Stimulated activated CD8-positive, alpha-beta memory T cell treated with anti-CD3 and anti-CD28 coated beads, Interleukin-15, amount 100 ng/mL, for 24 hours (primary cell): ENCODE measurements at places on chromosomes 5 and 9.

DNA sequence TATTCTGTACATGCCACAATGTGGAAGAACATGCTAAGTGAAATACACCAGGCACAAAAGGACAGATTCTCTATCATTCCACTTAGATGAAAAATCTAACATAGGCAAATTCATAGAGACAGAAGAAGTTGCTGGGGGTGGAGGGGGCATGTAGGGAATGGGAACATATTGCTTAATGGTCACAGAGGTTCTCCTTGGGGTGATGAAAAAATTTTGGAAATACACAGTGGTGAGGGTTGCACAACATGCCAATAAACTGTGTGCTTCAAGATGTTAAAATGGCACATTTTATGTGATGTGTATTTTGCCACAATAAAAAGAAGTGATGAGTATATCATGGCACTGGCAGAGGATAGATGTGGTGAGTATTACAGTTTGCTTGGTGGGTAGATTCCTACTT lies 111.9 kb downstream of the SUSD1 start:
- DNase-seq: no peak

GRCh38 chr9:24518545-24518944 lies 27.2 kb downstream of the IZUMO3 start:
- no peak for DNase-seq

DNA sequence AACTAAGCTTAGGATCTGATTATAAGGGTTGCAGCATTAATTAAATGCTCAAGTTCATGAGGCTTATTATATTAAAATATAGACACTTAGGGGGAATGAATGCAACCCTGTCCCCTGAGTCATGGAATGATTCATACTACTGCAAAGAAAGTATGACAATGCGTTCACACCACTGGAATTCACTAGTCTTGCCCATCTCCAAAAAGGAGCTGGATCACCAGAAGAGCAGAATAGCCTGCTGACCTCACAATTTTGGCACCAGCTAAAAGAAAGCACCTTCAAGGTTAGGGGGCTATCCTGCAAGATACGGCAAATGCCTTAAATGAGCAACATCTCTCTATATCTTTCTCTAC lies 32.0 kb upstream of the TMED7 start:
- DNase-seq: no peak

GRCh38 chr5:138685193-138685745 lies 68.0 kb upstream of the CTNNA1 start:
- no peak for DNase-seq

GRCh38 chr5:157253547-157253946 lies 12.4 kb upstream of the CYFIP2 start:
- DNase-seq: no peak

- DNase-seq: no peak
Measured at GRCh38 chr9:79151791-79152190, 420.0 kb upstream of the TLE4 start.

DNA sequence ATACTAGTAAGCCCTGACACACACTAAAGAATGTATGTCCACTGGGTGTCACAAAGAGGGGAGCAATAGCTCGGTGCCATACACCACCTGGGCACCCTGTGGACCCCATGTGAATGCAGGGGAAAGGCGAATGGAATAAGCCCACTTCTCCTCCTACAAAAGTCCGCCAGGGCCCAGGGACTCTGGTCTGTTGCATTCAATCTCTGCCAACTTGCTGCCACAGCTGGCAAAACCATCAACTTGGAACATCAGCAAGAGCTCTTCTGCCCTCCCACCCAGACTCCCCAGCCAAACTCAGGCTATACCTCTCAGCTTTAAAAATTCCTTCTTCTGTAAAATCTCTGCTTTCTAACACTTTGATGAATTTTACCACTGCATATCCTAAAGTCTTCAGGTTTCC lies 54.5 kb downstream of the PFDN1 start:
- DNase-seq: no peak
